HS-27A (cell line): ENCODE measurements at places on chromosomes 5 and 9.

DNA sequence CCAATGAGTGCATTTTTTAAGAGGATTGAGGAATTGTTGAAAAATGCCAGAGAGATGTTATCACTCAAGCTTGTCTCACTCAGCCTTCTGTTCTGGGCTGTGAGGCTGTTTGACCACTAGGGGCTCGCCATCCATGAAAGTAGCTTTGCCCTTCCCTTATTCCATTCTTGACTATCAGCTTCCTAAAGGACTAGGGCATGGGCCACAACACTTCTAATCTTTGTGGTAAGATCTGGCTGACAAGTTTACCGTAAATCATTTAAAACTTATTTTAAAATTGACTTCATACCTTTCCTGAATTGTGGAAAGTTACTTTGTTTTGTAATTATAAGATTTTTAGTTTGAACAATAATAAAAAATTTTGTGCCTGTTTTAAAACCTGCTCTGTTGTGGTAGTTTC is 49.5 kb downstream of the TJP2 start:
- peak; percentile 17 for DNase-seq

DNA sequence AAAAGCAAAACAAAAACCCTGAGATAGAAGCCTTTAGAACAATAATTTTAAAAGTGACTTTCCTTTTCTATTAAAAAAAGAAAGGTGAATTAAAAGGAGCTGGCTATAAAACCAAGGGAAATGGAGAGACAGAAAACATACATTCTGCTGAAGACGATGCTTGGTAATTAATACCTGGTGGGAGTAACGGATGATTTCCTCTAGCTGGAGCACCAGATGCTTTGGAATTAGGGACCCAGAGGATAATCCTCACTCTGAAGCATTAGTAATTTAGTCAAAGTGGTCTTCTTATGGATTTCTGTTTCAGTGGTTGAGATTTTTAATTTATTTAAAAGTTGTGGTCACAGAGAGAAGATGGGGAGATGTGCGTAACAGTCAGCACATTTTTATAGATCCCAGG is 982.5 kb downstream of the TLE4 start:
- no peak for DNase-seq

DNA sequence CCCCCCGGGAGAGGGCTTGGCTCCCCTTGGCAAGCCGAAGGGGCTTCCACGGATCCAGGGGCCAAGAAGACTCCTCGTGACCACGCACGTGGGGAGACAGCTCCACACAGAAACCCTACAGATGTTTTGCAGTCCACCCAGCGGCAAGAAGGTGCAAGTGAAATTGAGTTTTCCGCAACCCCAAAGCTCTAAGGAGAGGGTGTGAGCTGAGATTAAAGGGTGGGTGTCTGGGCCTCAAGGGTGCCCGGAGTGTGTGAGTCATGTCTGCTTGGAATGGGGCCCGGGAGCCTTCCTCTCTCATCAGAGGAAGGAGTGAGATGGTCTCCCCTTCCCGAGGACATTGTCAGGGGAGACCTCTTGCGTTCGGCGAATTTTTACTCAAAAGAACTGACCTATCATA is 79.1 kb downstream of the OLFM1 start:
- DNase-seq: no peak

DNA sequence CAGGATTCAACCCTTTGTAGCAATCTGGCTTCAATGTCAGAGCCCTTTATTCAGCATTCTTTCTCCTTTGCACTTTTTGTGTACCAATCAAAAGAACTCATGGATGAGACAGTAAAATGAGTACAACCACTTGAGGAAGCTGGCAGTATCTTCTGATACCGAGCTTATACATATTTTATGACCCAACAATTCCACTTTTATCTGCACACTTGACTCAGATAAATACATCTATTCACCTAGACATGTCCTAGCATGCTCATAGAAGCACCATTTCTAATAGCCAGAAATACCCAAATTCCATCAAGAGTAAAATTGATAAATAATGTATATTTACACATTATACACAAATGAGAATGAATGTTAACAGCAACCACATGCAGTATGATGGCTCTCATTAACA is 111.2 kb upstream of the PTGER4 start:
- DNase-seq: no peak

DNA sequence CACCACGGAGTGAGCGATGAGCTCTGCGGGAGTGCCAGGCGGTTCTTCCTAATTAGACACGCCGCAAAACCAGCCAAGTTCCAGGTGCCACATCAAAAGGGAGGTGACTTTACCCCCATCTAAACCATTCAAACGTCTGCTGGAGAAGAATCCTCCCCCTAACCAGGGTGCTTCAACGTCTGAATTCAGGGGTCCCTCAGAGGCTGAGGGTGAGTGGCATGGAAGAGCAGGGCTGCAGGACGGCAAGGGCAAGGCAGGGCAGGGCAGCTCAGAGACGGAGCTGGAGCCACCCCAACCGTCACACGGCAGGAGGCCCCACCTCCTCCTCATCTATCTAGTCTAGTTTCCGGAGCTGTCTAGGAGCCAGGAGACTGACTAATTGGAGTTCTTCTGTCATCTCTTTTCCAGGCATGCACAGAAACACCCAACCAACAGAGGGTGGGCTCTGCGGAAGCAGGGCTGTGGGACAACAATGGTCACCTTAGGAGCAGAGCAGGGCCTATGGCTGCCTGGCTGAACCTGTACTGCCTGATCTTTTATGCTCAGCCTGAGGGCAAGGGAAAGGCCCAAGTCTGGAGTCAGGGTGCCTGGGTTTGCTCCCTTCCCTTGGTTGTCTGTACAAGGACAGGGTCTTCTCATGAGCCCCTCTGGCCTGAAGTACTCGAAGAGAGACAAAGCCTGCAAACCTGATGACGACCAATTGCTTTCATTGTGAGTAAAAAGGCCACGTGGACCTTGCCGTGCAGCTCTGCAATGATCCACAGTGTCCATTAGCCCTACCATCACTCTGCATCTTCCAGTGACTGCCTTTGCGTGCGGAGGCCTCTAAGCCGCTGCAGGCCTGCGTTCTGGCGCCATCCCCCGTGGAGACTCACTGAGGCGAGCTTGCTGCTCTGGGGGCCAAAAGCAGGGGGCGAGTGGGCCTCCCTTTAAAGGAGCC is 81.0 kb upstream of the SLC25A51 start:
- DNase-seq: no peak

- DNase-seq: peak; percentile 4
These were observed 2.8 kb downstream of the OR1L8 start for GRCh38 chr9:122580360-122580759.

- no peak for DNase-seq
These were observed 99.3 kb downstream of the PDZD2 start for GRCh38 chr5:31738199-31738598.

DNA sequence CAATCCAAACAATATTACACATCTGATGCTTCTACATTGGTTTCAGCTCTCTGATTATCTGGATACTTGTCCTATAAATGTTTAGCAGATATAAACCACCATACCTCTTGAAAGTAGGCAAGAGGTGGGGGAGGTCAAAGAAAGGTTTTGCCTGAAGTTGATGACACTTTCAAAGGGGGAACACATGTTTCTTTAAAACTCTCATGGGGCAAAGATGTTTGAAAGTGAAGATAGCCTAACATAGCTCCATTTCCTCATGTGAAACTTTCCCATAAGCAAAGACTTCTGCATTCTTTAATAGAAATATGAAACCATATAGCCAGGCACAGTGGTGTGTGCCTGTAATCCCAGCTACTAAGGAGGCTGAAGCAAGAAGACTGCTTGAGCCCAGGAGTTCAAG is 62.1 kb downstream of the CETN3 start:
- no peak for DNase-seq

DNA sequence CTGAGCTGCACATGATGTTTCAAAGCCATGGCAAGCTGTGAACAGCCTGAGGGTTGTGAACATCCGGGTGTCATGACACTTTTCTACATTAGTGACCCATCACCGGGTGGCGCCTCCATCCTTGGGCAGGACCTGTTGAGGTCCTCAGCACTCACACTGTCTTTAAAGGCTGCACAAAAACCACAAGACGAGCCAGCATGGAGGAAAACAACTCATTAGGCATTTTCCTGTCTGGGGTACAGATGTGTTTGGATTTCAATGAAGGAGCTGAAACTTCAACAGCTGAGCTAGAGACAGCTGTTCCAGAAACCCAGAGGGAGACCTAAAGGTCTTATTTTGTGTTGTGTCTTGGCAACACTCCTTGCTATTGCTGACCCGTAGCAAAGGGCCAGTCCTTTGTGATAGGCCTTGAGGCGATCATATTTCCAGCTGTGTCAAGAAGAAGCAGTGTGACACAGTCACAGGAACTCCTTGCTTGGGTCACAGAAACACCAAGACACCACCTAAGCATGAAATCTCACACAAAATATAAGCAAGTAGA is 151.8 kb upstream of the VLDLR start:
- no peak for DNase-seq

- DNase-seq: no peak
These were observed 54.3 kb upstream of the RGS7BP start for GRCh38 chr5:64451551-64451950.
